ENCODE measurements at places on chromosomes 5 and 9. TPM values are rescaled to one million over a fixed set of nuclear protein-coding genes. Genes with fewer than 3 reads are reported as not detected.

The ZFP37 gene
- 1.9 TPM for total RNA-seq

DNA sequence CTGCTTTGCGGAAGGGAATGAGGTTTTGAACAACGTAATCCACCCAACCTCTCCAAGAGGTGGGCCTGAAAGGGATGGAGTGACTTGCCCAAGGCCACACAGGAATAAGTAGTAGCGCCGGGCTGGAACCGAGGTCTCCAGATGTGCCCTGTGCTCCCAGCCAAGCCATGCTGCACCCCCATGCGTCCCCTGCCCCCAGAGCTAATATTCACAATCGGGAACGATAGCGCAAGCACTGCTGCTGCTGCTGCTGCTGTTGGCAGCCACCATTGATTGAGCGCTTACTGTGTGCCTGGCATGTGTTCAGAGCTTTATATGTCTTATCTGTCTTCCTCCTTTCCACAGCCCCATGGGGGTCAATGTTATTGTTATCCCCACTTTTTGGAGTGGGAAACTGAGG, 43.9 kb downstream of the AMBP start:
- no peak overlapping the region for H3K27ac ChIP-seq
- no peaks in the 10 kb centered on the region for H3K27me3 ChIP-seq
- no peak for DNase-seq

GRCh38 chr5:83562791-83563557, 91.4 kb downstream of the VCAN start:
- H3K4me3 ChIP-seq: no peak overlapping the region
- no peak for DNase-seq
- H3K36me3 ChIP-seq: no peaks in the 10 kb centered on the region
- no peaks in the 10 kb centered on the region for H3K27me3 ChIP-seq
- no peaks in the 10 kb centered on the region for H3K4me1 ChIP-seq

GRCh38 chr5:73278693-73279092, 105.7 kb downstream of the TMEM174 start:
- no peaks in the 10 kb centered on the region for H3K4me1 ChIP-seq
- no peak overlapping the region for H3K27ac ChIP-seq
- no peaks in the 10 kb centered on the region for H3K36me3 ChIP-seq
- peaks cover 7% of the 10 kb centered on the region for H3K27me3 ChIP-seq
- H3K4me3 ChIP-seq: no peak overlapping the region

- no peak overlapping the region for H3K27ac ChIP-seq
- H3K4me3 ChIP-seq: no peak overlapping the region
- no peaks in the 10 kb centered on the region for H3K27me3 ChIP-seq
- no peak for DNase-seq
Observed at GRCh38 chr5:60636644-60637043, 63.3 kb downstream of the DEPDC1B start.
